HuH-7.5 (cell line): ENCODE measurements at places on chromosomes 1 and 21.

DNA sequence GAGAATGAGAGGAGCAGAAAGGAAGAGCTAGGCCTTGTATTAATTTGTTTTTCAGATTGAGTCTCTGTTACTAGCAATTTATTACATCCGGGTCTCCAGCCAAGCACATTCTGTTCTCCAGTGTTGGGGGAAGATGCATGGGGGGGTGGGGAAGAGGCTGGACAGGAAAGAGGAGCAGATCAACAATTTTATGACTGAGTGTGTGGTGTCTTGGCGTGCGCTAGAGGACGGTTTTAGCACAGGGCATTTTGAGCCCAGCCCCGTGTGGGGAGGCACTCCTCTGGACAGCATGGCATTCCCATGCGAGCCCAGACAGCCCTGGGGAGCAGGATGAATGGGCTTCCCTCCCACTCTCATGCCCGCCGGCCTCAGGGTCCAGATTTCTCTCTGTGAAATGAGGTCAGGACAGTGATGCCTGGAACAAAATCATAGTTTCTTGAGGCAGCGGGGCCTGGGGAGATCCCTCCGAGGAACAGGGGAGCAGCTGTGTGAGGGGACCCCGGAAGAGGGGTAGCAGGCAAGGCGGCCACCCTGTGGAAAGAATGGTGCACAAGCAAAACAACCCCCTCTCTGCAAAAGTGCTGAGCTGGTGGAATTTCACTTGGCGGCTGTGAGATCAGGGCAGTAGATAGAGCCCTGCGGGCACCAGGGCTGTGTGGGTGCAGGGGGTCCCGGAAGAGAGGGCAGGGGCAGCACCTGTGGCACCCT is 16.3 kb downstream of the SOX13 start:
- no peak for DNase-seq

DNA sequence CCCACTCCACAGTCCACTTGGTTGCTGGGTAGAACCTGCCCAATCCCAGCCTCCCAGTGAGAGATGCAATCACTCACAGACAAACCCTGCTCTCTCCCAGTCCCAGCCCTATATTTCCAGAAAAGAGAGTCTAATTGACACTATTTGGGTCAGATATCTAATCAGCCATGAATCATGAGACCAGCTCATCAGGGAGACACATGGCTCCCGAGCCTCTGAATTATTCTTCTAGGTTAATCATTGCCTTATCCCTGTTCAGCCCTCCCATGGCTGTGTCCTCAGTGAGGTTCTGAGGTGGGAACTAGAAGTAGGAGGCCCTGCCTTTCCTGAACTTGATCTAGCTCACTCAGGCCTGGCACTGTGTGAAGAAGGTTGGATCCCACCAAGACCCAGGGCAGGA is 49.9 kb upstream of the ZC3H12A start:
- DNase-seq: no peak

DNA sequence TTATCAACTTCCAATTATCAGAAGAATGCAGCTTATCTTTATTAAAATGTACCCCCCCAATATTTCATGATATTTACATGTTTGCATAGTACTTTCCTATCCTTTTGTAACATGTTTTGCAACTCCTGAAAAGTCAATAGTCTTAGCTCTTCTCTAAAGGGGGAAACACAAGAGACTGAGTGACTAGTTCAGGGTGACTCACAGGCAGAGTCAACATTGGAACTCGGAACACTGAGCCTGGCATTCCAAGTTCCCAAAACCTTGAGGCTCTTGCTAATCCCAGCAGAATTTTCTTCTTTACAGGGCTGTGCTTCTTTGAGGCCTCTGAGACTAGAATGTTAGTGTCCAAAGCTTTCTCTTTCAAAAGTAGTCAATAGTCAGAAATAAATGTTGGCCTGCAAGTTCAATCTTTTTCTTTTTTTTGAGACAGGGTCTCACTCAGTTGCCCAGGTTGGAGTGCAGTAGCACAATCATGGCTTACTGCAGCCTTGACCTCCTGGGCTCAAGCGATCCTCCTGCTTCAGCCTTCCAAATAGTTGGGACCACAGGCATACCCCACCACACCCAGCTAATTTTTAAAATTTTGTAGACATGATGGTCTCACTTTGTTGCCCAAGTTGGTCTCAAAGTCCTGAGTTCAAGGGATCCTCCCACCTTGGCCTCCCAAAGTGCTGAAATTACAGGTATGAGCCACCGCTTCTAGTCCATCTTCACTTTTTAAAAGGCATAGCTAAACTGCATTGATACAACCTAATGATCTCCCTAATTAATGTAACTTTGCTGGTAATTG is 37.5 kb downstream of the ZNF281 start:
- no peak for DNase-seq

DNA sequence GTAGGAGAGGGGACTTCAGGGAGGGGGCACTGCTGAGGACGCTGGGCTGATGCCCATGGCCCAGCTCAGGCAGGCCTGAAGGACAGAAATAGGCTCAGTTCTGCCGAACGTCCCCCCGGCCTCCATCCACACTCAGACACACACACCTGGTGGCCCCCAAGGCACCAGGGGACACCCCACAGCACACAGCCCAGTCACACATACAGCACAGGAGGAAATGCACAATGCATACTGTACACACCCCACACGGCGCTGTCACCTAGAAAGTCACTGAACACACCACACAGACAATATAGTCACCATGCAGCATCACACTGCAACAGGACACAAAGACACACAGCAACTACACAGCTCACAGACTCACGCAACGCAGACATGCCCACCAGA is 562 bp downstream of the SYTL1 start:
- no peak for DNase-seq

- DNase-seq: no peak
Observed at GRCh38 chr21:35525443-35525842, 476.3 kb upstream of the RUNX1 start.

- no peak for DNase-seq
Observed at GRCh38 chr1:178337091-178337706, 159.6 kb downstream of the CLEC20A start.

DNA sequence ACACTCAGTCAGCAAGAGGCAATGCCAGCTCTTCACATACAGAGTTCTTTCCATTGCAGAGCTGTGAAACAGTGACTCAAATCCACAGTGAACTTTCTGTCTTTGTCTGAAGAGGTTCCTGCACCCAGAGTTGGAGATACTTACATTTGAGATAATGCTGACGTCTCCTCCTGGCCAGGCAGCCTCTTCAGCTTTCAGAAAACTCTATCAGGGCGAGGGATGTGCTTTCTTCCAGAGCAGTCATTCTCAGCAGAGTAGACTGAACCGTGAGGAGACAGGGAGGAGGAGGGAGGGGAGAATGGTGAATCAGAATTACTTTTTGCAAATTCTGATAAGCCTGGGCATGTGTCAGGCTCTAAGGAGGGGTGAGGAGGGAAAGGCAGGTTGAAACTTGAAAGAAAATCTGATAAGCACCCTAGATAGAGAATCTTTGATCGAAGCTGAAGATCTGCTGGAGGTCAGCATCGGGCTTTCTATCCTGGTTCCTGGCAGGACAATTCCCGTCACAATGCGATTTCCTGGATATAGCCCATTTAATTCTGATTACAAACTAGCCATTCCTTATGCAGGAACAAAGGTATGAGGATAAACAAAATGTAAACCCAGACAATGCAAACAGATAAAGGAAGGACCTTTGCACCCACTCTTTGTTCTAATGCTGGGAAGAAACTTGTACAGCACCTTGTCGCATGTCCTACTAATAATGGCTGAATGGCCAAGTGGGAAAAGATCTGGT is 18.9 kb upstream of the NID1 start:
- no peak for DNase-seq

DNA sequence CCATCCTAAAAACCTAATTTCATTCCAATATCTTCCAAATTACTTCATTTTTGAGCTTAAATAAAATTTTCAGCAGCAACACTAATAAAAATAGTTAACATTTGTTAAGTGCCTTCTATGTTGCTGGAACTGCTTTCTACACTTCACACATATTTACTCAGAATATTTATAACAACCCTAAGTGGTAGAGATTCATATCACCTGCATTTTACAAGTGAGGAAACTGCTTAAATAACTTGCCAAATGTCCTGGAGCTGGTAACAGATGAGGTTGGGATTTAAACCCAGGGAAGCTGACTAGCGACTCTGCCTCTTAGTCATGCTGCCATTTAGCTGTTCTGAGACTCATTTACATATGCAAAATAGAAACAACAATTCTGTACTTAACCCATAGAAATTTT is 86.1 kb upstream of the PBX1 start:
- no peak for DNase-seq

- no peak for DNase-seq
Observed at GRCh38 chr21:39564200-39564599, 48.5 kb upstream of the B3GALT5 start.

DNA sequence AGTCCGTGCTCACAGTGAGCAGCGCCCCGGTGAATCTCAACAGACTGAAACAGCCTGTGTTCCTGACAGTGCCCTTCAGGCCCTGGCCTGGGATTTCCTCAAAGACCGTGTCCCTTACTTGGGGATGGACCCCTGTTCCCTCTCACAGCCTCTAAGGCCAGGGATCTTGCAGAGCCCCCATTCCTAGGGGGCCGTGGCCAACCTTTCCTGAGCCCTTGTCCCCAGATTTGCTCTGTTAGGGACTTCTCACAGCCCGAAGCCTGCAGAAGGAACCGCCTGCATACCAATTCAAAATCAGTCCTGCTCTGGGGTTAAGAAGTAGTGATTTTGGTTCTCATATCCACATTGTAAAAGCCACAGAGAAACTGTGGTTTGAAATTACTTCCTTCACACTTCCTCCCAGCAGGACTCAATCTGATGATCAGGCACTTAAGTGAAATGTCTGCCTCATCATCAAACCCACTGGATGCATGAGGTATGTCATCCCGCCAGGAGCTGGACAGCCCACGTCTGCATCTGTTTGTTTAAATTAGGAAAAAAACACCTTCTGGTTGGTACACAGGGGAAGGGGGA is 14.9 kb downstream of the ABCA4 start:
- no peak for DNase-seq

DNA sequence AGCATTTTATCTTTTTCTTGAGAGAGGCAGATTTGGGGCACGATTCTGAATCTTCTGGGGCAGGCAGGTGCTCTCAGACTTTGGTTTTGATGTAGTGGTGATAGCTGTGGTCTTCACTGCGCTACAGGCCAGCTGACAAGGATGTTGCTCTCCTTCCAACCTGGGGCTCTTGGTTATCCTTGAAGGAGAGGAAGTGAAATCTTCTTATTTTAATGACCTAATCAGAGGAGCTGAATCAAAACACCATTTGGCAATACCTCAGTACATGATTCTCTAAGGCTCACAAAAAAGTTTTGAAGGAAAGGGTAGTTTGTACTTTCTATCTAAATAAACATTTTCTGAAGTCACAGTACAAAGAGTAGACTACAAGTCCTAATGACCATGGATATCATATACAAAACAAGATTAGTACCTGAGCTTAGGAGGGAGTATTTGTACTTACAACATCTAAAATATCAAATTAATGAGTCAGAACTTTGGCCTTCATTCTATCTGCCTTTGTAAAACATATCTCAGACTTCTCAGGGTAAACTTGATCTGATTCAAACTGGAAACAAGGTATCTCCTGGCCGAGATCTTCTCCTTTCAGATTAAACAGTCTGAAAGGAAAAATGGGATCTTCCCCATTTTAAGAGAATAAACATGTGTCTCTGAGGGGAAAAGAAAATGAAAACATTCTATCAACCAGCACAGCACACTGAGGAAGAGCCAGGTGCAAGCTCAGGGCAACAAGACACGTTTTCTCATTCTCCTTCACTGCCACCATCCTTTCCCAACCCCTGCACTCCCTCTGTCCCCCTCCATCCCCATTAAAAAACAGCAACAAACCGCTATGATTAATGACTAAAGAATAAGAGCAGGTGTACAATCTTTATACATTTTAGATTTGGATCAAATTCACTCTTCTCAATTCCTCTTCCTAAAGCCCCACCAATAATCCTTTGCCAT is 69.2 kb downstream of the SH3GLB1 start:
- DNase-seq: no peak

DNA sequence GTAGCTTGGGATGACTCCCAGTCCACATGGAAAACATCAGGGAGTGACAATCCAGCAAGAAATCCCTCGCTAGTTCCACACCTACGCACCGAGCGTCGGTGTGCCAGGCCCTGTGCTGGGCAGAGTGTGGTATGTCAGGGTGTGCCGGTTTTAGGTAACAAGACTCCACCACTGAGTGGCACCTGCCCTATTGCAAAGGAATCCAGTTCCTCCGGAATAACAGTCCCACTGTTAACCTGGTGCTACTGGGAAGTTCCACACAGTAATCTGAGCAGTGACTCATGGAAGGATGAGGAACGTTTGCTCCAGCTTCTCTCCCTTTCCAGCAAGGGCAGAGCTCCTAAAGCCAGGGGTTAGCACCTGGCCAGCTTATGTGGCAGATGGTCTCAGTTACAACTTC is 14.3 kb downstream of the RNF207 start:
- DNase-seq: no peak

GRCh38 chr1:67382292-67382691 is 47.9 kb downstream of the SERBP1 start:
- no peak for DNase-seq

GRCh38 chr1:183909672-183910071 is 104.8 kb downstream of the RGL1 start:
- DNase-seq: no peak

DNA sequence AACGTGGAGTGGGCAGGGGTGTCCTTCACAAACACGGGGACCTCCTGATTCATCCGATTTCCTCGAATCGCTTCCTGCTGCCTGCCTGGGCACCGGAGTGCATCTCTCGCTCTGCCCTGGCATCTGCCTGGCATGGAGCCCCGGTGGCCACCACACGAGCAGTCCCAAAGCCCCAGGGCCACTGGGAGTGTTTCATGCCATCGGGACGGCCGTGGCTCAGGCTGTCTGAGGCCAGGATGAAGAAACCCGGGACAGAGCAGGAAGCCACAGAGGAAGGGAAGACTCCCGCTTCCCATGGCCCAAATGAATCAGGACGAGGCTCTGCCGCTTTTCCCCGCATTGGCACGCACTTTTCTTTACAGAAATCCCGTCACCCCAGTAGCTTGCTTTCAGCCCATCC is 32.4 kb downstream of the MEGF6 start:
- DNase-seq: no peak

- no peak for DNase-seq
Observed at GRCh38 chr1:26945728-26946127, 14.5 kb downstream of the KDF1 start.

DNA sequence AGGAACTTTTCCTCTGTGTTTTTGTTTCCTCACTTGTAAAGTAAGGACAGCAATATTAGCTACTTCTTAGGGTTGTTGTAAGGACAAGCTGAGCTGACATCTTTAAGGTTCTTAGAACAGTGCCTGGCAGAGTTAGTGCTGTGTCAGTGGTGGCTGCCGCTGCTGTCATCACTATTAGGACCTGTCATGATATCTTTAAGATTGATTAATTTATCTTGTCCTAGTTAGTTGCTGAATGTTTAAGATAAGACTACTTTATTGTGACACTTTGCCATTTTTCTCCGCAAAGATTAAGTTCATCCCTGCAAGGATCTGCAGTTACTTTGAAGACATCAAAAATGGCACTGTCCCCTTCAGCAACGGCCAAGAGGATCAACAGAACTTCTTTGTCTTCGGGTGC is 40.1 kb upstream of the GPR88 start:
- no peak for DNase-seq
